NCI-H2171 (cell line): ENCODE measurements at places on chromosomes 12 and 14.

DNA sequence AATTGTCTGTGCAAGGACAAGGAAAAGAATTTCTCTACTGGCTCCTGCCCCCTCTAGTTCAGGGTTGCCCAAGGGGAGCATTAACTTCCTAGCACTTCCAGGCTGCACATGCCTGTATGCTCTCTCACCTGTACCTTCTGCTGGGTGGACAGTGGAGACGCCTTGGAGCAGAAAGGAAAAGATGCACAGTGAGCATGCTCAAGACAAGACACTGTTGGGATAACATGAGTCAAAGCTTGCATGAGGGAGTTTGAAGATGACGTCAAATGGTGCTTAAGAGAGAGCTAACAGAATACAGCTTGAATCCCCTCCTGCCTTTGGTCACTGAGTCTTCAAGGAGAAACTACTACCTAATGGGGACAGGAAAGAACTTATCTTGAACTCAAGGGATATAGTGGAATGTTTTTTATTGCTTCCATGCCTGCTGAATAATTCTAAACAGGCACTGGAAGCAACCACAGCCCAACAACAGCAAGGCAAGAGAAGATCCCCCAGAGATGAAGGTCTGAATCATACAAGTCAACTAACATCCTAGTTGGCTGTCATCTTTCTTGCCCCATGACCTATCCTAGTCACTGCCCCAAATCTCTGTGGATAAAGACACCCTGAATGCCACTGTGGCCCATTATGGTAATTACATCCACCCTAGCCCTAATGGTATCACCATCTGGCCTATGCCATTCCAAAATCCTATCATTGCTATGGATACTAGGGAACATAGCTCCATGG lies 23.5 kb downstream of the RPS6KA5 start:
- no peak for DNase-seq

GRCh38 chr12:24839268-24839791 lies 109.6 kb downstream of the BCAT1 start:
- DNase-seq = no peak

DNA sequence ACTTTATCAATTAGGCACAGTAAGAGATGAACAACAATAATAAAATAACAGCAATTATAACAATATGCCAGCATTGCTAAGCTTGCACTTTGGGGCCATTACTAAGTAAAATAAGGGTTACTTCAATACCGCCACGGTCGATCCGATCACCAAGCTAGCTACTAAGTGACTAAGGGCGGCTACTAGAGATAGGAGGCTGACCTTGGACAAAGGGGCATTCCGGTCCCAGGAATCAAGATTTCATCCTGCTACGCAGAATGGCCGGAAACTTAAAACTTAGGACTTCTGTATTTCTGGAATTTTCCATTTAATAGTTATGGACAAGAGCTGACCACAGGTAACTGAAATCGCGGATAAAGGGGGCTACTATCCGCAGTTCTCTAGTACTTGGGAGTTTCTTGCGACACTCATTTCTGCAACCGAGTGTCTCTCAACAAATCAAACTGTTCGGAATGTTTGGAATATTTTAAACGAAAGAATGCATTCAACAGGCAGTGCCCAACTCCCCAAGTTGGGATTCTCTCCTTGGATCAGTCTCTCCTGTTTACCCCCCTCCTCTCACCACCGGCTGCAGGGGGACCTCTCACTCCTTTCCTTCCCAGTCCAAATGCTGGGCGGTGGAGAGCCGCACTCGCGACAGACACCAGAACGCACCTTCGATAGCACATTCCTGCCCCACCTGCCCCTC lies 650 bp downstream of the HEBP1 start:
- no peak for DNase-seq

DNA sequence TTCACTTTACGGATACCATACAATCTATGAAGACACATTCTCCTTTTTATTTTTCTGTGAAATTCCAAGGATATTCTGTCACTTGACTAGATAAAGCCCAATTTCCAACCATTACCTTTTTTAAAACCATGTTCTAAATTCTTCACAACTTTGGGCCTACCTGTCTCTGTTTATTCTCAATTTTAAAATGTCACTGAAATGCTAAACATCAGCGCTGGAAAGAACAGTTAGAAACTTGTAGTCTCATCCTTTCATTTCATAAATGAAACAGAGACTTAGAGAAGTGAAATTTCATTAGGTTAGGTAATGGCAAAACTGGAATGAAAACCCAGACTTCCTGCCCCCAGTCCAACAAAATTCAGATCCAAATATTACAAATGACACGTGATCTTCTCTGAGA lies 396.2 kb downstream of the CCDC91 start:
- DNase-seq = no peak

DNA sequence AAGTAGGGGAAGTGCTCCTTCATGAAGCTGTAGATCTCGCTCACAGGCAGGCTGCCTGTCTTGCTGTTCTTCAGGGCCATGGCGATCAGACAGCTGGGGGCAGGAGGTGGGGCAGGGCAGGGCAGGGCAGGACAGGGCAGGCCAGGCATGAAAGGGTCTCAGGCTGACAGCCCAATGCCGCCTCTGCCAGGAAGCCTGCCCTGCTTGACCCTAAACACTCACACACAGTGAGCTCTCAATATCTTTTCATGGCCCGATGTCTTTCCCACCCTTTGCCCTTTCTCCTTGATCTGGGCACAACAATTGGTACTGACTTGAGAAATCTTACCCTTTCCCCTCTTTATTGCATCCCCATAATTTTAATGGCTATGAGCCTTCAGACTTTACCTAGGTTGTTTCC lies 22.4 kb downstream of the FOXN4 start:
- DNase-seq = no peak

DNA sequence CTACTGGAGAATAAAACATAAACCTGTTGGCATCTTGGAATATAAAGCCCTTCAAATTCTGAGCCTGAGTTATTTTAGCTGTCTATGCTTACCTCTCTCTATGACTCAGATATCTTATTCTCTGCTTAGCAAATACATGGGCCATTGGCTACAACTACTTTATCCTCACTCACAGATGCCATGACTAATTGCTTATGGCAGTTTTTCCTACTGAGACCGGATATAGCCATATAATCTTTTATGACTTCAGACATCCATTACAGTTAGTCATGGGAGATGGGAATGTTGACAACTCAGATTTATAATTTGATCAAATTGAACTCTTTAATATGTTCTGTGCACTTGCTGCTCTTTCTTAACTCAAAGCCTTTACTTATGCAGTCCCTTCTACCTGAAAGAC lies 502.4 kb upstream of the ATP2B1 start:
- DNase-seq = no peak

DNA sequence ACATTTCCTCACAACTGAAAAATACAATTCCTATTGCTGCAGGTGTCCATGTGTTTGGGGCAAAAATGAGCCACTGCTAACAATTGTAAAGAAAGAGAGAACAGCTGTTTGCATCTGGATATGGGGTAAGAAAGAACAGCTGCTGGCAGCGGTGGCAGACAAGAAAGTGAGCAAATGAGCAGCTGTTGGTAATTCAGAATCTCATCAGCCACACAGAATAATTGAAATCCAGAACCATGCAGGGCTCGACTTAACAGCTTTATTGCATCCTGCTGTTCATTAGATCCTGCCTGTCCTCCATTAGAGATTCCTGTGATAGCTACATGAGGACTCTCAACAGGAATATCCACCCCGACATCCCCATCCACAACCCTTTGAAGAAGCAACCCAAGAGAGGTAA lies 62.5 kb upstream of the TSPAN8 start:
- DNase-seq = no peak

DNA sequence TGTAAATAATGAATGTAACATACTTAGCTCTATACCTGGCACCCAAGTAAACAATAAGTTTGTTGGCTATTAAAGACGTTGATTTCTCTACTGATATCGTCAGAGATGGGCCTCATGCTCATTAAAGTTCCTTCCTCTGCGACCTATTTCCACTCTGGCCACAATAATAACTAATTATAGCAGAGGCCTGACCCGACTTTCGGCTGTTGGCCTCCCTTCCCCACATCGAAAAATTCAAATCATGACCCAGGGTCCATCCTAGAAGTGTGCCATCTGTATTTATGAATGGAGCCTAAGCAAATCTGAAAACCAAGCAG lies 321 bp upstream of the USP30 start:
- DNase-seq = no peak

DNA sequence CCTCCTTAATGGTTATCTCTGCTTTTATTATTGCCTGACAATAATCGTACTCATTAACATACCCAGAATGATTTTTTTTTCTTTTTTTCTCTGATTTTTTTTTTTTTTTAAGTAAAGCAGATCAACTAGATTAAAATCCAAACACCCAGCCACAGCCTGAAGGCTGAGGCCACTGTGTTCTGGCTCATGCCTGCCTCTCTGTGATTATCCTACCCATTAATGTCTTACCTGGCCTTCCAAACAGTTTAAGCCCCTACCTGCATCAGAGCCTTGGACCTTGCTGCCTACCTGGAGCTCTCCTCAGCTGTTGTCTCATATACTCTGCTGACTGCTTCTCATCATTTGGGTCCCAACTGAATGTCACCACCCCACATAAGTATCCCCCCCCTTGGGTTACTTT lies 6.8 kb upstream of the TMED10 start:
- DNase-seq = no peak

DNA sequence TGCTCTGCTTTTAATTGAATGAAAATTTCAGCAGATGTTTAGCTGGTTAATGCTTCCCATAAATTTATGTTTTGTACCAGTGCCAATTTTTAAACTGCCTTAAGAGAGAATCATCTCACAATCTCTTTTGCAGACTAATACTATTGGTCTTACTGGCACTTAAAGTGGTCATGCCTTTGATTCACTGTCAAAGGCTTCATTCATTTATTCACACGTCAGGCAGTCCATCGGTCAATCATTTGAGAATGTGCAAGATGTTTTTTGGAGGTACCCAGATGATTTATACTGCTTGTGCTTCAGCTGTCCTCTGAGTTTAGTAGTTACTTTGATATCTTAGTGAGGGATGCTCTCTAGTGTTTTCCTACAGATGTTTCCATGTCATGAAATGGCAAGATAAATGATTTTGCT lies 83.4 kb downstream of the NAV3 start:
- no peak for DNase-seq

DNA sequence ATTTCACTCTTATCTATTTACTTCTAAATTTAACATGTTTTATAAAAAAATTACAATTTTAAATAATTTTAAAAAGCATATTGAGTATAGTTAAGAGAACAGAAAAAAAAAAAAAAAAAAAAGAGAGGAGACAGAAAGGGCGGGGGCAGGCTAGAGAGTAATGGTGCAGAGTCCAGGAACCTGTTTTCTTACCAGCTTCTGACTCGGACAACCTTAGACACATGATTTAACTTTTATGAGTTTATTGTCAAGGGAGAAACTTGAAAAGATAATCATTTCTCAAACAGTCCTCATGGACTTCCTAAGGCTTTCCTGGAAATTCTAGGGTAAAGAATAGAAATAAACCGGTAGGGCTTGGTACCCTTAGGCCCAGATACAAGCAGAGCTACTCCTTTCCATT lies 84.3 kb downstream of the RPS6KA5 start:
- no peak for DNase-seq

DNA sequence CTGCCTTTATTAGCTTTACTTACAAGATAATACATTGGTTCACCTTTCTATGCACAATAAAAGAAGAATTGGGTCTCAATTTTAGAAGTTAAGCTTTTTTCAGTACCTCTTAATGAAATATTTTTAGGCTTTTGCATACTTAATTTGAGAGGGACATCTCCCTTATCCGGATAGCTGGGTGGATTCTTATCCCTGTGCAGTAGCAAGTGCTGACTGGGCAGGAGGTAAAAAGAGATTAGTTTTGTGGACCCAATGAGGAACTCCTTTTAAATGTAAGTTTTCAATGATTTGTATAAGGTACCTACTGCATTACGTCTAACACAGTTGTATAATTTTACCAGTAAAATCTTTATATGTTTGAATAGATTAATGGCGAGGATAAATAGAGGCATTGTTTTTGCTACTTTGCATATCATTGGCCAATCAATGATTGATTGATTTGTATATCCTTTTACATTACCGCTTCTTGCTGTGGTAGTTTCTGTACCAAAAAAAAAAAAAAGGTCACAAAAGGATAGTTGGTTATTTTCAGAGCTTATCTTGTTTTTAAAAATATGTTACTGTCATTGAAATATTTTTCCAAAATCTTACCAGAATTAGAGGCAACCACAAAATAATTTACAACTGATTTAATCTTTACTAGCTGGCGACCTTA lies 2.2 kb downstream of the CPSF6 start:
- DNase-seq = no peak

GRCh38 chr14:91277546-91278382 lies 33.3 kb upstream of the GPR68 start:
- DNase-seq = no peak

DNA sequence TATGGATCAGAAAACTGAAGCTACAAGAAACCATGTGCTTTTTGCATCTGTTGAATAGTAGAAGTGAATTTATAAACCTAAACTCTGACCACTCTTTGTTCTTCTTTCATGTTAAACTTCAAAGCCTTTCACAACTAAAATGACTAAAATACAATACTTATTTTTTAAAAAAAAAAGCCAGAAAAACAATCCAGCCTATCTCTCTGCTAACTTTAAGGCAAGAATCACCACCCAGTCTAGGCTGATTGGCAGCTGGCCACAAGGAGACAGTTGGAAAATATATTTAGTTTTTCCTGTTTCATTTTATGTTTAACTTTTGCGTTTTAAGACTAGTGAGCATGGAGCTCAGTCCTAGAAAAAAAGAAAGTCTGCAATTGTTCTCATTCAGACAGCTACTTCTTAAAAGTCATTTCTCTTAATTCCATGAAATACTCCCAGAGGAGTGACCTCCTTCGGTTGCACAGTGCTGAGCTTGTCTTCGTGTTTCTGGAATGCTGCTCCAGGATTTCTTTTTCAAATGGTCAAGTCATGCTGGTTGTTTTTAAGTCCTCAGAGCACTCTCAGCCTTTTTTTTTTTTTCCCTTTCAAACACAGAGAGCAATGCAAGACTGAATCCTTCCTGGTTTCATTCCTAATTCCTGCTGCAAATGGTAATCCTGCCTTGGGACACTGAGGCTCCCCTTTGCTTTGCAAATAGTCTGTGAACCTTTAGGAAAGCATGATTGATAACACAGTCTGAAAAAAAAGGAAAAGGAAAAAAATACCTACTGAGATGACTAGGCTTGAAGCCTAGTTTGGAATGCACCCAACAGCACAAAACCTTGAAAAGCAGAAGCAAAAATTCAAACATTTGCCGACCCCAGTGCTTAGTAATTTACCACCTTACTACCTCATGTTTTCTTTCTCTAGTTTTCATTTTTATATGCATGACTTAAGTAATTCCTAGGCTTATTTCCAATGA lies 233.3 kb upstream of the DAAM1 start:
- no peak for DNase-seq

DNA sequence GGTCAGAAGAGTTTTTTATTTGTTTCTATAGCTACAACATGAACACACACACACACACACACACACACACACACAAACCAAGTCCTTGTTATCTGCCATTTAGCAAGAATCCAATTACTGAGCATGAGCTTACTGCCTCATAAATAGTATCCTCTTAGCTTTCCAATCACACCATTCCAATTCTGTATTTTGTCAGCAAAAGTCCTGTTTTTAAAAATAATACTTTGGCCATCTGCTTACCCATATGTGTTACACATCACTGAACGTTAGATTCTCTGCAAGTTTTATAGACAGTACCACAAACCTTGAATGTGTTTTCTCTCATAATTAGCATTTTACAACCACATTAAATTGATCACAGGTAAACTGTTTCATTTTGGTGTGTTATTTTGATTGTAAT lies 1905.4 kb upstream of the FLRT2 start:
- DNase-seq = no peak
